MCF 10A (cell line): ENCODE measurements at places on chromosomes 11 and 22. TPM values are rescaled to one million over a fixed set of nuclear protein-coding genes. Genes with fewer than 3 reads are reported as not detected.

Gene TIMP3
- 44.9 and 50.6 TPM in 2 replicates for total RNA-seq

Gene RHOD
- 132 and 190 TPM in 2 replicates for total RNA-seq

Gene HTR3A
- not detected in 2 replicates for total RNA-seq

Gene CARD16
- total RNA-seq, result 14.0 and 14.4 TPM in 2 replicates

Gene LMO1
- not detected in 2 replicates for total RNA-seq

Gene C11orf97
- not detected in 2 replicates for total RNA-seq

Gene GPR83
- not detected in 2 replicates for total RNA-seq

GRCh38 chr22:37514526-37515051 lies 4.6 kb downstream of the CARD10 start:
- no peak for DNase-seq

- no peak for DNase-seq
Observed at GRCh38 chr11:69682221-69682620, 7.1 kb upstream of the LTO1 start.

DNA sequence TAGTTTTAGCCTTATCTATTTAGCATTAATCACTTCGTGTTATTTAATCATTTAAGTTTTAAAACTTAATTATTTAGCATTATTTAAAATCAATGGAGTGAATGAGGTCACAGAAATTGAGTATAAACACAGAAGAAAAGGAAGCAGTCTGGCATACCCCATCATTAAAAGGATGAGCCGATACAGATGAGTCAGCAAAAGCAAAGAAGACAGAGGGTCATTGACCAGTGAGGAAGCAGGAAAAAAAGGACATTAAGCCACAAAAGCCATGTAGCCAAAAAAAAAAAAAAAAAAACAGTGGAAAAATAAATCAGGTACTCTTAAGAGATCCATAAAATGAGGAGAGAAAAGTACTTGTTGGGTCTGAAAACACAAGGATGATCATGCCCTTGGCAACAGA lies 71.5 kb downstream of the TYR start:
- no peak for DNase-seq

- peak; percentile 66 for DNase-seq
Observed at GRCh38 chr22:40603088-40603605, 33.4 kb downstream of the MRTFA start.

- no peak for DNase-seq
Observed at GRCh38 chr11:108805030-108805429, 140.2 kb downstream of the DDX10 start.

DNA sequence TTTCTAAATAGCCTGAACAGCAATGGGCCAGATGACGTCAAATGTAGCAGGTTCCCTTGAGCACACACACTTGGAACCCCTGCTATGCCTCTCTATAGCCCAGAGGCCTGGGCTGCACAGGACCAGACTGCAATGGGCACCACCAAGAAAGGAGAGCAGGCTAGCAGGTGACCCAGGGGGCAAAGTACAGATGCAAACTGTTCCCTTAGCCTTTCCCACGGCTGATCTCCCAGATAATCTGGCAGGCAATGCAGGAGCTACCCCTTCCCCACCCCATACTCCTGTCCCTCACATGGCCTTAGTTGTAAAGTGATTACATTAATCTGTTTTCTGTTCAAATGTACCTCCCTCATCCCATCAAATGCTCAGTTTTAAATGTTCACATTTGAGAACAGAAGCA lies 41.3 kb downstream of the SMCO4 start:
- no peak for DNase-seq

GRCh38 chr22:44191036-44191454 lies 10.3 kb downstream of the PARVG start:
- DNase-seq, result peak; percentile 28

- DNase-seq, result no peak
Observed at GRCh38 chr22:37521236-37521739, 2.1 kb upstream of the CARD10 start.

- DNase-seq, result peak; percentile 25
Observed at GRCh38 chr11:23725752-23726151, 771.1 kb upstream of the LUZP2 start.

GRCh38 chr11:133064152-133064877 lies 468.0 kb downstream of the OPCML start:
- no peak for DNase-seq

DNA sequence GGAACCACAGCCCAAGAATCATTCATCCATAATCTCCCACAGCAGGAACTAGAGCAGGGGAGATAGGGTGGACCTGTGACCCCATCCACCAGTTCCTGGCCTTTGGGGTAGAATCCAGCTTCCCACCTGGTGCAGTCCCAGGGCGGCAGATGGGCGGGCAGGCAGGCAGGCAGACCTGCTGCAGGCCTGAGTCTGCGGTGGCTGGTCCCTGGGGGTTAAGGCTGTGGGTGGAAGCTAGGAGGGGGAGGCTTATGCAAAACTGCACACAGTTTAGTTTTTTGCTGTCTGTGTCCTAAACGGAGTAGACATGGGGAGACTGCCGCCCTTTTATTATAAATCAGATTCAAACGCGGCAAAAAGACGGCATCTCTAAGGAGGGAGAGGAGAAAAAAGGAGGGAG lies 4.5 kb upstream of the NEFH start:
- DNase-seq, result no peak

GRCh38 chr11:121207485-121208115 lies 85.0 kb upstream of the SC5D start:
- DNase-seq, result peak; percentile 20

GRCh38 chr11:3022300-3022967 lies 30.3 kb upstream of the NAP1L4 start:
- DNase-seq, result peak; percentile 64

DNA sequence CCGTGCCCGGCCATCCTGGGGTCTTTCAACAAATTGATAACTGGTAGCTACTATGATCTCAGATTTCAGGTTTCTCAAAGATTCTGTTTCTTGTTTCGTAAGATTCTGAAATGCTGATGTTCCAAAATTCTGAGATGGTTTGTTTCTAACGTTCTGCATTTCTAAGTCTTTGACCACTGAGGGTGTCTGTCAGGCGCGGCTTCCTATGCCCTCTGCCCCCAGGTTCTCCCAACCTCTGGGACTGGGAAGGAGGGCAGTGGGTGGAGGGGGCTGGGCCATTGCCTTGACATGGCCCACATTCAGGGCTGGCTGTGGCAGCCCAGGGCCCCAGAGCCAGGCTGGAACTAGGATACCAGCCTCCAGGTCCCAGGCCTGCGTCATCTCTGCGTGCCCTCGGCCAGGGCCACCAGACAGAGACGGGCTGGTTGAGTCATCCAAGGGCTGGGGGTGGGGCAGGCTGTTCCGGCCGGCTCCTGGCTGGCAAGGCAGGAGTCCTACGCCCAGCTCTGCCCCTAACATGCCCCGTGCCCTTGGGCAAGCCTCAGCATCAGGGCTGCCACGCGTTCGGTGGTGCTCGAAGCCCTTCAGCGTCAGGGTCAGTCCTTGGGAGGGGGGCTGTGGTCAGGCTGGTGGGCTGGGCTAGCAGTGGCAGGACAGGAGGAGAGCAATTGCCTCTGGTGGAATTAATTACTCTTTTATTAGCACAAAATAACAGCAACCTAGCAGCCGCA lies 5.2 kb downstream of the TMEM134 start:
- peak; percentile 91 for DNase-seq

DNA sequence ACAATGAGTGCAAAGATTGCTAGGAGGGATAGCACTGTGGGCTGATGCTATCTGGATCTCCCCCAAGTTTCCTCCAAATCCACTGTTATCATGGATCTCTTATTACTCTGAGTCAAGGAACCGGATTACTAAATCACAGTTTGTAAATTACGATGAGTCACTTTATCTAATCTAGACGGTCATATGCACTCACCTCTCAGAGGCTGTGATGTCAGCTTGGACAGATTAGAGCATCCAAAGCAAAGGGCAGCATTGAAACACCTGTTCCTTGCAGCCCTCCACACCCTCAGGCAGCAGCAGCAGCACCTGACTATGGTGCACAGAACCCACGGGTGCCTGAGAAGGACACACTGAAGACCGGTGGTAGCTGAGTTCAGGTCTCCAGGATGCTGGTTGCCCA lies 14.0 kb upstream of the POU2AF1 start:
- DNase-seq, result no peak
